ENCODE measurements at places on chromosomes 7 and 10.
A peak's percentile ranks its signal among the peaks of the same experiment; 100 is the strongest.

GRCh38 chr7:50663396-50664102, 98.3 kb upstream of the DDC start:
- no peak for DNase-seq

DNA sequence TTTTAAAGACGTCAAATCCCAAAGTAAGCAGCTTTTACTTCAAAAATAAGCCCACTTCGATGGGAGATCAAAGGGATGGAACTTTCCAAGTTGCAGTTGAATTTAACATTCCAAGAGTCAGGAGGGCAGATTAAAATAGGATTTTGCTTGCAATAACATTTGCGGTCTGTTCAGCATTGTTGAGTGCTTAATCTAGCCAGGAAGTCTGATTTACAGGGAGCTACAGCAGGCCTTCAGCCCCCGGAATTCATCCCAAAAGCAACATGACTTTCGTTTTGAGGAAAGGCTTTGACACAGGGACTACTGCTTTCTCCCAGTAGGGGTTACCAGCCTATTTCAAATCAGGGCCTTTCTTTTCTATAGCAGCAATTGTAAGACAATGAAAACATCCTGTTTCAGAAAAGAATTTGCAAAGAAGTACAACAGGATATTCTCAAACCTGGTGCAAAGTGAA, 279.6 kb upstream of the PITRM1 start:
- no peak for DNase-seq

GRCh38 chr7:96997512-96998032, 7.8 kb upstream of the DLX6 start:
- no peak for DNase-seq

- no peak for DNase-seq
Observed at GRCh38 chr7:157016352-157017041, 6.0 kb upstream of the MNX1 start.

GRCh38 chr7:94123136-94123535, 119.0 kb upstream of the BET1 start:
- no peak for DNase-seq

DNA sequence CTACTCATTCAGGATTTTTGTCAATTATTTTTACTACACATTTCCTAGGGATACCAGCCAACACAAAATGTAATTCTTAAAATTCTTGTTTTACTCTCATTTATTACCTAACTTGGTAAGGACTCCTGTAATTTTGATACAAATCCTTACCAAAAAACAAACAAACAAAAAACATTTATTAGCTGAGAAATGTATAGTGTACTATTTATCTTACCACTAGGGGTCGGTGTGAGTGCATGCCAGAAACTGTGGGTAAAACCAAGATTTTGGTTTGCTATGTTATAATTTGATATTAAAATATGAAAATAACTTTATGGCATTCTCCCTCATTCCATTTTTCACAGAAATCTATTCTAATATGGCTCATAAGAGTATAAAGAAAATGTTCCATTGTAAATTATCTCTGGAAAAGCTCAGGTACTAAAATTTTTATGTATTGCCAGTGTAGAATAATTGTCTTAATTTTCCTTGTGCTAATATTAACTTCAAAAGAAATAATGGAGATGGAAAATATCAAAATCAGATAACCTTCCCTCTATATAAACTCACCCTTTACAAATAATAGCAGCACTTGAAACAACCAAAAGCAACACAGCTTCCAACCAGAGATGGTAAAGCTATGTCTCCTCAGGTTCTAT, 290.8 kb upstream of the PCDH15 start:
- DNase-seq: no peak

DNA sequence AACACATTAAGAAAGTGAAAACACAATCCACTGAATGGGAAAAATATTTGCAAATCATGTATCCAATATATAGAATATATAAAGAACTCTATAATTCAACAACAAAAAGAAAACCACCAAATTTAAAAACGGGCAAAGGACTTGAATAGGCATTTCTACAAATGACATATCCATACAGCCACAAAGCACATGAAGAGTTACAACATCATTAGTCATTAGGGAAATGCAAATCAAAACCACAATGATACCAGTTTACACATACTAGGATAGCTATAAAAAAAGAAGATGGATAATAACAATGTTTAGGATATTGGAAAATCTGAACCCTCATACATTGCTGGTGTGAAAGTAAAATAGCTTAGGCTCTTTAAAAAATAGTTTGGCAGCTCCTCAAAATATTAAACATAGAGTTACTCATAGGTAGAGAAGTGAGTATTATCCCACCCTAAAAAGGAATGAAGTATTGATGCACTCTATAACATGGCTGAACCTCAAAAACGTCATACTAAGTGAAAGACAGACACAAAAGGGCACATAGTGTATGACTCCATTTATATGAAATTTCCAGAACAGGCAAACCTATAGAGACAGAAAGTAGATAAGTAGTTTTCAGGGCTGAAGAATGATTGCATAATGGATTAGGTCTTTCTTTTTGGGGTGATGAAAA, 4.5 kb downstream of the ZPBP start:
- DNase-seq: no peak

GRCh38 chr7:29853789-29854188, 47.5 kb downstream of the WIPF3 start:
- no peak for DNase-seq

GRCh38 chr10:87038286-87038717, 18.2 kb downstream of the FAM25A start:
- no peak for DNase-seq

DNA sequence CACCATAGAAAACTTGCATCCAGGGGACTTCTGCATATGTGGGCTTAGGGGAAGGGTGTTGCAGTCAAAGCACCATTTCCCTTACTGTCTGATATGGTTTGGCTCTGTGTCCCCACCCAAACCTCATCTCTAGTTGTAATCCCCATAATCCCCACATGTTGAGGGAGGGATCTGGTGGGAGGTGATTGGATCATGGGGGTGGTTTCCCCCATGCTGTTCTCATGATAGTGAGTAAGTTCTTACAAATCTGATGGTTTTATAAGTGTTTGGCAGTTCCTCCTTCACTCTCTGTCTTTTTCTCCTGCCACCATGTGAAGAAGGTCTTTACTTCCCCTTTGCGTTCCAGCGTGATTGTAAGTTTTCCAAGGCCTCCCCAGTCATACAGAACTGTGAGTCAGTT, 177.4 kb downstream of the ADK start:
- no peak for DNase-seq

GRCh38 chr7:76234931-76235441, 33.3 kb downstream of the SRRM3 start:
- peak; percentile 39 for DNase-seq

DNA sequence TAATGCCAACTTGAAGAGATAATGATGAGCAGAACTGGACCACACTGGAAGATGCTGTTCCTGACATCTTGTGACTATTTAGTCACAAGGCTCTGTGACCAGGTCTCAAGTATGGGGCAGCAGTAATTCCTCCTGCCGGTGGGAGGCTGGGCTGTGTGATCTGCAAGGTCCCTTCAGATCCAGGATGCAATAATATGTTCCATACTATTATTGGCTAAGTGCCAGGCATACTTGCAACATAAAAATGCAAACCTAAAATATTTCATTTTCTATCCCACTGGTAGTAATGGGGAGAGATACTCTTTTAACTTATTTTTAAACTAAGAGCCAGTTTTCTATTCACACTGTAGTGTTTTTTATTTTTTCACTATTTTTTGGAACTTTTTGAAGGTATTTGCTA, 171.5 kb downstream of the CYP26A1 start:
- no peak for DNase-seq

DNA sequence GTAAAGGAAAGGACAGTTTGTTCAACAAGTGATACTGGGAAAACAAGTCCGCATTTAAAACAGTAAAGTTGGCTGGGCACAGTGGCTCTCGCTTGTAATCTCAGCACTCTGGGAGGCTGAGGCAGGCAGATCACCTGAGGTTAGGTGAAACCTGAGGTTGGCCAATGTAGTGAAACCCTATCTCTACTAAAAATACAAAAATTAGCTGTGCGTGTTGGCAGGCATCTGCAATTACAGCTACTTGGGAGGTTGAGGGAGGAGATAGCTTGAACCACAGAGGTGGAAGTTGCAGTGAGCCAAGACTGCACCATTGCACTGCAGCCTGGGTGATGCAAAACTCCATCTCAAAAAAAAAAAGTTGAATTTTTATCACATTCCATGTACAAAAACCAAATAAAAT, 35.7 kb downstream of the ZNF92 start:
- no peak for DNase-seq

DNA sequence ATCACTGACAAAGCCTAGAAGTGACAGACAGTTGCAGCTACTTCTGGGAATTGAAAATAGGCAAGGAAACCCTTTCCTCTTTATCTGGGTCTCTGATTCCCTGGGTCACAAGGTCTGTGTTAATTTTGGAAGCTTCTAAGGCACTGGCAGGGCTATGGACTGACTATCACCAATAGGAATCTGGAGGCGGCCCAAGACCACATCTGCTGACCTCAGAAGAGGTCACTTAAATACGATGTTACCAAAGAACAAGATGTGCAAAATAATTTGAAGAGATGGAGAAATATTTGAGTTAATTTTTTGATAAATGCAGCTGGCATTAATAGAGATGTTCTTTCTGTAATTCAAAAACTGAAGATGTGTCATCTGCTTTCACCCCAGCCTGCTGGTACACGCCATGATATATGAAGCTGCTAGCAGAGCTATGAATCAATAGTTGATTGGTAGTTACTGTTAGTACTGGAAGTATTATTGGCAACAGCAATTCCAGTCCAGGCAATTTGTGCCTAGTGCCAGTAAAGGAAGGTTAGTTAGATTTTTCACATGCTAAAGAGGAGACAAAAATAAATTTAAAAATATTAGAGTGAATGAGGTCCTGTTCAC, 5.5 kb upstream of the STEAP4 start:
- no peak for DNase-seq

DNA sequence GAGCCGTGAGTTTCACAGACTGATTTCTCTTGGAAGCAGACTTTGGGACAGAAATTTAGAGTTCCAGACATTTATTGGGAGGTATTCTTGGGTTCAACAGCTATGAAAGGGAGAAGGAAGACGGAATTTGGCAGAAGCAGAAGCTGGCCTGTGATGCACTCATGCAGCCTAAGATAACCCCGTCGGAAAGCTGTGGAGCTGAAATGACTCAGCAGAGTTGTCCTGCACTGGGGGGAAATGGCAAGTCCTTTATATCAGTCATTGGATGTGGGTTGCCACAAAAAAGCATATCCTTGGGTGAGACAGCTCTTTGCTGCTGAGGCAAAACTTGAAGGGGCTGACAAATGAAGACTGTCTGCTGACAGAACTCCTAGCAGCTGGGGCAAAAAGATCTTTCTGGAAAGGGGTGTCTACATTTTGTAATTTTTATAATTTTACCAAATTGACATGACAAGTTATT, 11.5 kb upstream of the MICU1 start:
- no peak for DNase-seq

DNA sequence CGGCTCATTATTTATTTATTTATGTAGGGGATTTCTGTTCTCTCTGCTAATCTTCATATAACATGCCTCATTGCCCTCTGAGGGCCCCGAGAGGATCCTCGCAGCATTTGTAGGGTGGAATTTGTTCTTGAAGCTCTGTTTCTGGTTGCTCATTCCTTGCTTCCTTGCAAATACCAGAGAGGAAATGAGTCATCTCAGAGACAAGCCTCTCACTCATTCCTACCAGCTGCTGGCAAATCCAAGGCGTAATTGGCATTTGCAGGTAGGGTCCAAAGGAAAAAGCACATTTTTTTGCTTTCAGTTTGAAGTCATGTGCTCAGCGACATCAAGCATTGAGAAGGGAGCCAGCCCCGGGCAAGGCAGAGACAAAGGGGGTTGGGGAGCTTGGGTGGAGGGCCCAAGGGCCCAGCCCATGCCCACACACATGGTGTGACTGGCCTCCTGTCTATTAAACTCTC, 501.6 kb downstream of the GALNT17 start:
- DNase-seq: no peak

DNA sequence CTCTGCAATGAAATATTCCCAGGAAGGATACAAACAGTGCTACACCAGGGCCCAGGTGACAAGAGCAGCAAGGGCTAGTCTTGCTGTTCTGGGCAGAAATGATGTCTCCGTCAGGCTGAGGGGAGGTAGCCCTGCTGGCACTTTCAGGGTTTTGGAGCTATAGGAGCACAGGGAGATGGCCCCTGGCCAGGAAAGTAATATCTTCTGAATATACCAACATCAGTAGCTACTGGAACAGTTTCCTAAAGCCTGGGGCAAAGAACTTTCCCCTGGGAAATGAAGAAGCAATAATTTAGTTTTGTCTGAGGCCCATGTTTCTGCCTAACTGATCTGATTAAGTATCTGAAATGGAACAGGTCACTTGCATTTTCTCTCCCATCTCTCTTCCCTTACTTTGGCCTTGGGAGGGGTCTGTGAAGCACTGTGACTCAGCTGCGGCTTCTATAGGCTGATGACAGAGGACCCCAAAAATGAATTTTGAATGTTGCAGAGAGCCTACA, 489.1 kb upstream of the PODXL start:
- no peak for DNase-seq

GRCh38 chr7:141039376-141039775, 24.6 kb upstream of the MRPS33 start:
- DNase-seq: no peak

GRCh38 chr10:111142092-111142768, 65.4 kb downstream of the ADRA2A start:
- DNase-seq: no peak

- DNase-seq: no peak
Observed at GRCh38 chr7:151146761-151147160, 20.7 kb downstream of the GBX1 start.
